ENCODE measurements at places on chromosomes 5 and 9.
A peak's percentile ranks its signal among the peaks of the same experiment; 100 is the strongest.

- peak; percentile 57 for DNase-seq
Measured at GRCh38 chr5:151156507-151157420, 815 bp downstream of the ANXA6 start.

DNA sequence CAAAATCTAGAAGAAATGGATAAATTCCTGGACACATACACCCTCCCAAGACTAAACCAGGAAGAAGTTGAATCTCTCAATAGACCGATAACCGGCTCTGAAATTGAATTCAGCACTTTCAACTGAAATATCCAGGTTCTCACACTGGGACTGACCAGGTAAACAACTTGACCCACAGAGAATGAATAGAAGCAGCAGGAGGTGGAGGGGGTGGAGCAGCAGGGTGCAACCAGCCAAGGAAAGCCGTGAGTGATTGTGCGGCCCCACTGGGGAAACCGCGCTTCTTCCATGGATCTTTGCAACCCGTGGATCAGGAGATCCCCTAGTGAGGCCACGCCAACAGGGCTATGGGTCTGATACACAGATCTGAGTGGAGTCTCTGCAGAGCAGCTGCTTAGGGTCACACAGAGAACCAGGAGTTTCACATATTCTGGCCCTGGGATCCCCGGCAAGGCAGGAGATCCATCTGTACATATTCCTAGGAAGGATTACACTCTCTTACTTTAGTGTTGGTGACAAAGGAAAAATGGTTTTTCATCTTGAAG lies 181.5 kb downstream of the SLCO4C1 start:
- no peak for DNase-seq

DNA sequence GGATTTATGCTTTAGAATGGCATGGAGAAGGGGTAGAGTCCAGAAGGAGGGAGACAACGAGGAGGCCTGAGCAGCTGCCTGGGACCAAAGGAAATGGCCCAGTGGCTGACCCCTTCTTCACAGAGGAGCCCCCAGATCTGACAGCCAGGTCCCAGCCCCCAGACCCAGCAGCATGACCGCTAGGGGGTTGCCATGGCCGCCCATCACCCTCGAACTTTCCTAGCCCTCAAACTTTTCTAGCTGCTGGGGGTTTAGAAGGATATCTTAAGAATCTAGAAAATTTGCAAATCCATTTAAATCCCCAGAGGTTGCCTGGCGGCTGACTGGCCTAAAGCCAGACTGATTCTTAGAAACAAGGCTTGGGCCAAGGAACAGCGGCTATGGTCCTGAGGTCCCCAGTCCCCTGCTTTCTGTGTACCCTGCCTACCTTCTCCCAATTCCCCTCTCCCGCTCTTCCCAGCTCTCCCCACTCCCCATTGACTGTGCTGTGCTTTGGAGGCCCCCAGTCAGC lies 972 bp downstream of the PDGFRB start:
- DNase-seq, result no peak

DNA sequence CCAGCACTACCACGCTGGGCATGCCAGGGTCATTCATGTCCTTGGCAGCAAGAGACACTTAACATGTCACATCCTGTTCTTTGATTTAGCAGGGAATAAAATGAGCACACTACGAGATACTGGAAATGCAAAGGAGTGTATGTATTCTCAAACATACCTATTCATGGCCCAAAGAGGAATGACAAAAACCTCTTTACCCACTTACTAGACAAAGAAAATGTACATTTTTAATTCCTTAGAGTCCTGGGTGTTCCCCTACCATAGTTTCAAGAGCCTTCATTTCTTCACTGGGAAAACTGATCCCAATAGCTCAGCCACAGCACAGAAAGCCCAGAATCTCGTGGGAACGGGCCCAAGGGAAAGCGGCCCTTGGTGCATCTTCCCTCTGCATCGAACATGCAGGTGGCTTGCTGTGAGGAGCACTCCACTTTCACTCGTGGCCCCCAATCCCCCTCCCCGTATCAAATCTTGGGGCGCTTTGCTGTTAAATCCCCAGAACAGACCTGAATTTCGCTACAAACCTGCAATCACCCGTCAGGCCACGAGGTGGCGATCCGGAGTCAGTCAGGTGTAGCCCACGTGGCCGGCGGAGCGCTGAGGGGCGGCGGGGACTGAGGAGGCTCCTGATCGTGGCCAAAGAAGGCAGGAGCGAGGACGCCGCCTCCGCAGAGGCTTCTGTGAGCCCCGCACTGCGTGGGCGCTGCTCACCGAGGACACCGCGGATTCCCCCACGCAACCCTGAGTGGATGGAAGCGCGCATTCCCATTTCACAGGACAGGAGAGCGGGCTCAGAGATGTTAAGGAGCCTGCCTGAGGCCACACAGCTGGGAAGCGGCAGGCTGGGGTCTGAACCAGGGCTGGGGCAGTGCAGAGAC lies 91.4 kb downstream of the LMX1B start:
- peak; percentile 91 for DNase-seq

GRCh38 chr5:32017692-32018367 lies 156.3 kb downstream of the GOLPH3 start:
- DNase-seq, result no peak

GRCh38 chr5:157571357-157571827 lies 4.2 kb downstream of the ADAM19 start:
- peak; percentile 14 for DNase-seq

DNA sequence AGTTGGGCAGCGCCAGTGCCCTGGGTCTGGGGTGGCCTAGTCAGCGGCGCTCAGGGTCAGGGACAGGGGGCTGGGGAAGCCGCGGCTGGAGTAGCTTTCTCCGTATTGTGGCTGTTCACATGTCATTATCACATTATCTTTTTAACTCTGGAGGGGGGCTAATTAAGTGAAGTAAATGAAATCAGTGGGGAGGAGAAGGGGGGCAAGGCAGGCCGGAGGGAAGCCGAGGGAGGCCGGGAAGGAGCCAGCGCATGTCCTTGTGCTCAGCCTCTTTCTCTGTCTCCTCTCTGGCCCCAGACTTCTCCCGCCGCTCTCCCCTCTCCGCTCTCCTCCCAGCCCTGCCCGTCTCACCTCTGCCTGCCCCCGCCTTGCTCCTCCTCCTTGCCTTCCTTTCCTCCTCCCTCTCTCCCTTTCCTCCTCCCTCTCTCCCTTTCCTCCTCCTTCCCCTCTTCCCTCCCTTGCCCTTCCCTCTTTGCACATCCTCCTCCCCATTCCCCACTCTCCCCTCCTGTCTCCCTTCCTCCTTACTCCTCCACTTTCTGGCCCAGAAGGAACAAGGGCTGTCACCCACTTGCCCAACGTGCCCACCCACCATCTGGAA lies 38.7 kb downstream of the ASS1 start:
- DNase-seq, result no peak

- DNase-seq, result no peak
Measured at GRCh38 chr5:176630681-176631222, 277 bp downstream of the EIF4E1B start.

GRCh38 chr5:136957428-136957827 lies 541.7 kb downstream of the SPOCK1 start:
- DNase-seq, result no peak

DNA sequence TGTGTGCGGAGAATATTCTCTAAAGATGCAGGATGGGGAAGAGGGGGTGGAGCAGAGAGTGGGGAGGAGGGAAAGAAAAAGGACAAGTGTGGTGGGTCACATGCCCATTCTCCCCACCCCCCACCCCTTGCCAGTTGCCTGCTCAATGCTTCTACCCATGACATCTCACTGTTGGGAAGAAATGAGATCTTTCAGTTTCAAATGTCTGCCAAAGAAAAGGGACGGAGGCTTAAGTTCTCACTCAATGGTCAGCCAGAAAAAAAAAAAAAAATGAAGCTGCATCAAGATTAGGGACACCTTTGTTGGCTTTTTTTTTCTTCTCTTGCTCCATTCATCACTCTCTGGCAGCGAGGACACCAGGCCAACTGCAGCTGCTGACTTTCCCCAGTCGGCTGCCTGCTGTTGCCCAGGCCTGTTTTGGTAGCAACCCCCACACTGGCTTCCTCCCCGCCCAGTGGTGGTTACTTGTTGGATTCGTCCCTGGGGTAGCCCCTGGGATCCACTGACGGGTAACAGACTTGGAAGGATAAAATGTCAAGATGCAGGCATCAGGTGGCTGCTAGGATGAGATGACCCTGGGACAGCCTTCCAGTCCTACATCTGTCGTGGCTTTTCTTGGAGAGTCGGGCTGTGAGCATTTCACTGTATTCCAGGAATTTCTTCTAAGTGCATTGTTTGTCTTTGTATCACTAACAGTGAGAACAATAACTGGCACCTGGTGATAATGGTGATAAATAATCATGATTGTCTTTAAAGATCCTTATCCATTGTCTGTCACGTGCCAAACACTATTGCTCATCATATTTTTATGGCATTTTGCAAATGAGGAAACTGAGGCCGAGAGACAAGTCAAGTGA lies 9.1 kb downstream of the WWC1 start:
- DNase-seq, result no peak

DNA sequence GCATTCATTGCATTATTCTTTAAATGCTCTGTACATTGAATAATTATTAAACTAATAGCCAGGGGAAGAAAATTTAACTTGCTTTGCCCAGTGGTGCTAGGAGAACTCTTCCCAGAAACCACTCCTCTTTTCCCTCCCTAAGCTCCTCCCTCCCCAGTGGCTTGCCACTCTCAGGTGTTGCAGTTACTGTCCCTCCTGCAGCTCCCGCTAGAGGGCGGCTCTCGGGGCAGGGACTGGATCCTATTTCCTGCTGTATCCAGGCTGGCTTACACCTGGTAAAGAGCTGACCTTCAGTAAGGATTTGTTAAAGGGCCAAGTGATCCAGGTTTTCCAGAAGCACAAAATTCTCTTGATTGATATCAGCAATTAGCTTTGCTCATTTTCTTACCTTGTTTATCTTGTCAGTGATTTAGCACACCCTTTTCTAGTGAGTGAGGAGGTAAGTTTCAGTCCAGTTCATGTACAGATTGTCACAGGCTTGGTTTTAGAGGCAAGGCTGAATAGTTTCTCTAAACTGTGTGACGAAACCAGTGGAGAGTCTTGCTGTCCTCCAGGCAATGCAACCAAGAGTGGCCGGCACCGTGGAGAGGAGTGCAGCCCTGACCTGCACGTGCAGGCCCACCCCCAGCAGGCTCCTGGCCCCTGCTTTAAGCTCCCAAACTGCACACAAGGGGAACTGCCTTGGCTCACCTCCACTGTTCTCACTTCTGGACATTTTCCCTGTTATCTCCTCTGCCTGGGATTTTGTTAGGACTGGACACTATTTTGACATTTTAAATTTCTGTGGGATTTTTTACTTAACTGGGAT lies 423.8 kb downstream of the SPOCK1 start:
- DNase-seq, result peak; percentile 50

DNA sequence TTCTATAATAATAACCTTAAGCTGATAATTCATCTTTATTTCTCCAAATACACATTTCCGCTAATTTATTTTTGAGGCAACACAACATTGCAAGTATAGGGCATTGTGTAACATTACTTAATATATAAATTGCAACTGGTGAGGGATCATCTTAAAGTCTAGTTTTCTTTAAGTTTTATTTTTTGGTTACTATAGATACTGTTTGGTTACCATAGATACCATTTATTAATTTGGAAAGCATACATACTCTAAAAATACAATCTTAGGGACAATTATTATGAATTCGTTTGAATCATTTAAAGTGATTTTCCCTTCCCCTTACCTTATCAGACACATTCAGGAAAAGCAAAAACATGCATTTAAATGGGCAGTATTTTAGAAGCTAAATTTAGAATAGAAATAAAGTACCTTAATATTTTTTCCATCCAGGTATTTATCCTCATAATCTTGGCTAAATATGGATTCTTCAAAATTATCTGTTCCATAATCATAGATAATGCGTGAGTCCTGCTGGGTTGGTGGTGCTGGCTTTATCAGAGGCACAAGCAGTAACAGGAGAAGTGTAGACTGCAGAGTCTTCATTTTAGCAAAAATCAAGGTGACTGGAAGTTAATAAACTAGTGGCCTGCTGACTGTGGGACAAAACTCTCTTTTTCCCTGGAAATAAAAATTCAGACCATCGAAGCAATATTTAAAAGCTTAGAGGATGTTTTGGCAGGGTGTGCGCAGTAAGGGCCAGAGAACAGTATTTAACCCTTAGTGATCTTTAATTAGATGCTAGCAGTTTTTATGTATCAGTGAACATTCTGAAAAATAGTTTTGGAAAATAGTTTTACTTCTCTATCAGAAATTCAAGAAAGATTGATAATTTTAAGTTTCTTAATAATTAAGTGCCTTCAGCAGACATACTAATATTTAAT lies 1.3 kb downstream of the OGN start:
- DNase-seq, result no peak

DNA sequence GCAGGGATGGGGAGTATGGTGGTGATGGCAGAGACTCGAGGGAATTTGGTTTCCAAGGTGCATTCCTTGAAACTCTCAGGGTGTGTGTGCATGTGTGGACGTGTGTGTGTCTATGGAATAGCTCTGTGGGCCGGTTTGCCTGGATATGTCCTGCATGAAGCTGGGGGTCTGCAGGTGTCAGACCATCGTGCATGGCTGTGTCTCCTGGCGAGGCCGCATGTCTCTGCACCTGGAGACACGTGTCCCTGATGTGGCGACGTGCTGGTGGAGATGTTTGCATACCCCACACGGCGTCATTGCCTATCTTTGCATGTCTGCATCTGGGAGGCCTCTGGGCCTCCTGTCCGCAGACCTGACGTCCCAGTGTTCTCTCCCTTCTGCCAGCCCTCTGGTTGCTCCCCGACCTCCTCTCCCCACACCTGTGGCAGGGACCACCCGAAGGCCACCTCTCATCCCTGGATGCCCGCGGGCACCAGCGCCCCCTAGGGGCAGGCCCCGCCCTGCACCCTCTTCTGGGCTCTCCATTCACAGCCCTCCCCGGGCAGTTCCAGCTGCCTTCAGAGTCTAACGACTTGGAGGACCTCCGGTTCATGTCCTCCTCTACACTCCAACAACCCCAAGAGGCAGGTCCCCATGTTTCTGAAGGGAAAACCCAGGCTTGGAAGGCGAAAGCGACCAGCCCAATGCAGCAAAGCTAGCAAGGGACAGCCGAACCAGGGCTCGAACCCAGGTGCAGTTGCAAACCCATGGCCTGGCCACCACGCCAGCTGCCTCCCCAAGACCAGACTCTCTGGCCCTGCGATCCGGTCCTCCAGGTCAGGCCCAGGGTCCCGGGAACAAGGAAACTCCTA lies 88.6 kb downstream of the LMX1B start:
- peak; percentile 48 for DNase-seq

GRCh38 chr5:57033503-57033902 lies 81.6 kb upstream of the MIER3 start:
- DNase-seq, result no peak

DNA sequence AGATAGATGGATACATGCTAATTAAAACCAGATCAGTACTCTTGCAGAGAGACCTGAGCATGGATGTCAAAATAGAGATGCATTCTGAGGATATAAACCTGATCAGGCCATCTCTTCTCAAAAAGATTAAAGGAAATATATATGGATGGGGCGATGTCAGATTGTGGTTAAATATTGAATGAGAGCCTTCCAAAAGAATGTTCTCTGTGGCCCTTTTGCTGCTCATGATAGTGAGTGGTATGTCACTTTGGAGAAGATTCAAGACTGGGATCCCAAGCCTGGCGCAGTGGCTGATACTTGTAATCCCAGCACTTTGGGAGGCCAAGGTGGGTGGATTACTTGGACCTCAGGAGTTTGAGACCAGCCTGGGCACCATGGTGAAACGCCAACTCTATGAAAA lies 20.5 kb downstream of the ZNF131 start:
- no peak for DNase-seq

GRCh38 chr5:153617190-153617589 lies 126.7 kb downstream of the GRIA1 start:
- no peak for DNase-seq

GRCh38 chr5:21919414-21920022 lies 933.6 kb downstream of the CDH12 start:
- DNase-seq, result no peak

GRCh38 chr5:152592416-152592815 lies 187.3 kb upstream of the NMUR2 start:
- DNase-seq, result no peak

GRCh38 chr5:148760945-148761638 lies 65.3 kb upstream of the ADRB2 start:
- DNase-seq, result no peak
